ENCODE measurements at places on chromosomes 1 and 21.
A peak's percentile ranks its signal among the peaks of the same experiment; 100 is the strongest.

GRCh38 chr1:156104065-156104810 lies 10.3 kb upstream of the LMNA start:
- peak; percentile 87 for DNase-seq

GRCh38 chr1:192252776-192253175 lies 64.0 kb upstream of the RGS21 start:
- DNase-seq = no peak

GRCh38 chr1:119779869-119780356 lies 11.2 kb upstream of the HMGCS2 start:
- DNase-seq = no peak

DNA sequence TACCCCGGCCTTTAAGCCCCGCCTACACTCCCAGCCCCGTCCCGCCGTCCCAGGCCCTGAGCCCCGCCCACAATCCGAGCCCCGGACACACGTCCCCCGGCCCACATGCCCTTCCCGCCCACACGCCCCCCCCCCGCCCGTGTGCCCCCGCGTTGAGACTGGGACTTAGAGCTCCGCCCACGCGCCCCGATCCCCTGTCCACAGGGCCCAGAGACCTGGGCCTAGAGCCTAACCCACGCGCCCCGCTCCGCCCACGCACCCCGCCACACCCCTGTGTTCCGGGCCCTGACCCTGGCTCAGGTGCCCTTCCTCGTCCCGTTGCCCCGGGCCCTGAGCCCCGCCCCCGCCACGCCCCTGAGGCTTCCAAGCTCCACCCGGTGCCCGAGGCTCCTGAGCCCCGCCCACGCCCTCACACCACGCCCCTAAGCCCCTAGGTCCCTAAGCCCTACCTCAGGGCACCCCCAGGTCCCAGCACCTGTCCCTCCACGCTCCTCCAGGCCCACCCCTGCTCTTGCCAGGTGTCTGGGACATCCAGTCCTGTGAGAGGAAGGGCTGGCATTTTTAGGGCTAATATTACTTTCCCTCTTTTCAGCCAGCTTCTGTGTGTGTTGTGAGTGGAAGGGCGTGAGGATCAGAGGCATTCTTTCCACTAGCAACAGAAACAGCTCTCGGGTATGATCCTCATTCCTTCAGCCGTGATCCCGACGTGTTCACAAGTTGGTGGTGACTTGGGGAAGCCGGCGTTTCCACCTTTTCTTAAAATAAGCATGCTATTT lies 552 bp upstream of the GPR157 start:
- DNase-seq = peak; percentile 73

- peak; percentile 26 for DNase-seq
These were observed 13.7 kb upstream of the RPL5 start for GRCh38 chr1:92817986-92818764.

GRCh38 chr1:89633800-89634625 lies 1.1 kb downstream of the LRRC8C start:
- peak; percentile 61 for DNase-seq

DNA sequence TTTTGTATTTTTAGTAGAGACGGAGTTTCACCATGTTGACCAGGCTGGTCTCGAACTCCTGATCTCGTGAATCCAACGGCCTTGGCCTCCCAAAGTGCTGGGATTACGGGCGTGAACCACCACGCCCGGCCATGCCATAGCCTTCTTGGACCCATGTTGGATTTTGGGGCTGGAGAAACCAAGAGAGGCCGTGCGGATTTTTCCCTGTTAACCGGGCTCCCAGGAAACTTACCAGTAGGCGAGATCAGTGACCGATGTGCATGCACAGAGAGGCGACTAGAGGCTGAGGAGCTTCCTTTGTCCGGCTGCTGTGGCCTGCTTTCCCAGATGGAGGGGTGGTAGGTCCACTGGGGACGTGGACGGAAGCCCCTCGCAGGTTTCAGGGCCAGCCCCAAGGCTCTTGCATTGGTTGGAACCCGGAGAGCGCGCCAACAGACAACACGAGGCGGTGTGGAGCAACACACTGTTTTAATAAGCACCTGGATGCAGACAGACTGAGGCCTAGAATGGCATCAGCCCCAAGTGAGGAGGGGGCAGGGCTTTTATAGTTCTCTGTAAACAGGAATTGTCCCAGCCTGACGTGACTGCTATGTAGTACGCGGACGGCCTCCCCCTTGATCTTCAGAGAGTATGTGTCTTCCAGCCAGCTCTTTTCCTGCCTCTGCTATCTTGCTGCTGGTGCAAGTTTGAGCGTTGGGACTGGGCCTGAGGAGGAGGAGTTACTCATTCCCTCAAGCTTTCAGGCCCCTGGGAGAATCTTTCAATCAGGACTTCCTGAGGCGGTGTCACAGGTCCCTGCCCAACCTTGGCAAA lies at the start of gene ERVH48-1:
Gene ERVH48-1, minus strand, starts transcription at position 517 of the 813 bp plus-strand sequence. CDS start 6,624 bp downstream, outside the sequence.
- DNase-seq = no peak

- no peak for DNase-seq
These were observed 8.3 kb upstream of the LGALS8 start for GRCh38 chr1:236515443-236515958.

DNA sequence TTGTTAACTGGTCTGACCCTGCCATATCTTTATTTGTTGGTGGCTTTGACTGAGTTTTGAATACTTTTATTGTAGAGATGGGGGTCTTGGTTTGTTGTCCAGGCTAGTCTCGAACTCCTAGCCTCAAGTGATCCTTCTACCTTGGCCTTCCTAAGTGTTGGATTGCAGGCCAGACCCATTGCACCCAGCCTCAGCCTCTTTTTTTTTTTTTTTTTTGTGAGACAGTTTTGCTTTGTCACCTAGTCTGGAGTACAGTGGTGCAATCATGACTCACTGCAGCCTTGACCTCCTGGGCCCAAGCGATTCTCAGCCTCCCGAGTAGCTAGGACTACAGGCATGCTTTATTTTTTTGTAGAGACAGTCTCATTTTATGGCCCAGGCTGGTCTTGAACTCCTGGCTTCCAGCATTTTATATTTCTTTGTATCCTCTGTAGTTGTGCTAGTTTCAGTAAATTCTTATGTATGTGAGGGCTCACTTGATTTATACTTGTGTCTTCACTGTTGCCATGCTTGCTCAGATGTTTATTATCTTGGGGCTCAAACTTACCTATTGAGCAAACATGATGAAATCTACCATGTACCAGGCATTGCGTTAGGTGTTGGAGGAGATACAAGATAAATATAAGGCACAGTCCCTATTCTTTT lies 24.1 kb downstream of the THRAP3 start:
- DNase-seq = peak; percentile 74

DNA sequence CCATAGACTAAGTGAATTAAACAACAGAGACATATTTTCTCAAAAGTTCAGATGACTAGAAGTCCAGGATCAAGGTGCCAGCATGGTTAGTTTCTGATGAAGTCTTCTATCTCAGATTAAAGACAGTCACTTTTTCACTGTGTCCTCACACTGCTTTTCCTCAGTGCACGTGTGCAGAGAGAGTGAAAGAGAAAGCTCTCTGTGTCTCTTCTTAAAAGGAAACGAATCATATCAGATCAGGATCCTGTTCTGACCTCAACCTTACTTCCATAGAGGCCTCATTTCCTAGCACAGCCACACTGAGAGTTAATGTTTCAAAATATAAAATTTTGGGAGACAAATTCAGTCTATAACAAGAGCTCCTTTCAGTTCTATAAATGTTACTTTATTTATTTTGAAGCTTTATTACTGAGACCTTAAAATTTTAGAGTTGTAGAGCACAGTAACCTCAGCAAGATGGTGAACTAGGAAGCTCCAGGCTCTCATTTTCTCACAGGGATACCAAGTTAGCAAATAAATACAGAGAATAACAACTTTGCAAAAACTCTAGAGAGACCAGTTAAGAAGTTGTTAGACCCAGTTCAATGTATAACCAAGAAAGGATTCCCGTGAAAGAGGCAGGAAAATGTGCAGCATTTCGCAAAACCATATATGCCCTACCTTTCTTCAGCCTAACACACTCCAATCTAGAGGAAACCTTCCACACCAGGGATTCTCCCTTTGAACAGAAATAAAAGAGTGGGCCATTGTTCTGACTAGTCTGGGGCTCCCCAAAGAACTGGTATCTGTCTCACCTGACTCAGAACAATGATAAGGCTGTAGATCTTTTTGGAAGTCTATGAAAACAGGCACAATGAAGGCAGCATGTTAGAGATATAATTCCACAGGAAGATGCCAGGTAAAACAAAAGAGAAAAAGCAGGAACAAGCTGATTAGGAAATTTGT lies 372.2 kb downstream of the MRPL39 start:
- no peak for DNase-seq

- no peak for DNase-seq
These were observed 23.8 kb upstream of the LRRC8C start for GRCh38 chr1:89608984-89609725.

DNA sequence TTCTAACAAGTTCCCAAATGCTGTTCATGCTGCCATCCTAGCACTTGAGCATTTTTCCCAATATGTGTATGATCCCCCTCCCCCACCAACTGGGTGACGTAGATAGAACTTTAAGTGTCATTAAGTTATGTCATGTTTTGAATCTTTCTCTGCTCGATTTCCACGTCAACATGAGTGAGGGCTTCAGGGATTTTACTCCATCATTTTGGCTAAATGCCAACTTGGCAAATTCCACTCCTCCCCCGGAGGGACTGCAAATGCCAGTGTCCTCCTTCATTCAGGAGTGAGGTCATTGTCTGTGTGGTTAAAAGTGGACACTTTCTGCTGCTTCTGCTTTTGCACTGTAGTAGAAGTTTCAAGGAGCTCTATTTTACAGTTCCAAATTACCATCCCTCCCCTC lies 201.7 kb downstream of the FGGY start:
- peak; percentile 49 for DNase-seq

DNA sequence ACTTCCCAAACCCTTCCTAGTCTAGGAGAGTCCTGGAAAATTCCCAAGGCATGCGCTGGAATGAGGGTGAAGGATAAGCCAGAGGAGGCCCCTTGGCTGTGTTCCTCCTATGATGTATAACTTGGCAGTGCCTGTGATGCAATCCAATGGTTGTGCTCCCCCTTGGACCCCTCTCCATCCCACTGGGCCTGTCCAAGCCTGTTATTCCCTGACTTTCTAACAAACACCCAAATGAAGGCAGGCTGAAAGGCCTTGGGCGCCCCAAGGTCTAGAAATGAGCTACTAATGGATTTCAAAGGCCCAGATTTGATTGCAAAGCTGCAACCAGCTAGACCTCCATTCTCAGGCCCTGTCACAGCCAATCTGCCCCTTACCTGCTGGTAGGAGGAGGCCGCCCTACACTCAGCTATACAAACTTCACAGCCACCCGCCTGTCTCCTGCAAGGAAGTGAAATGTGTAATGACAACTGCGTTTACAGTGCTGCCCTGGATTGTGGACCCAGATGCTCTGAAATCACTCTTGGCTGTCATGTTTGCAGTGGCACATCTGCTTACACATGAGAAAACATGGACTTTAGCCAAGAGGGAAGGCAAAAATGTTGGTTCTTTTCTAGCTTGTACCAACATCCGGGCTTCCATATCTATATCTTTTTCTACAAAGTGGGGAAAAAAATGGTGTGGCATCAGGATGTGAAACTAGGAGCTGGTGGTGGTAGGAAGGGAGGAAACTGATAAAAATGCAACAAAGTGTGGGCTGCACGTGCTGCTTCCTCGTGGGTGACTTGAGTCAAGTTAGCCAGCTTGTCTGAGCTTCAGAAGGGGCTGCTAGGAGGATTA lies 130.4 kb downstream of the TRABD2B start:
- no peak for DNase-seq

Measured in astrocyte of the hippocampus (primary cell).